ENCODE measurements at places on chromosomes 4 and X.

DNA sequence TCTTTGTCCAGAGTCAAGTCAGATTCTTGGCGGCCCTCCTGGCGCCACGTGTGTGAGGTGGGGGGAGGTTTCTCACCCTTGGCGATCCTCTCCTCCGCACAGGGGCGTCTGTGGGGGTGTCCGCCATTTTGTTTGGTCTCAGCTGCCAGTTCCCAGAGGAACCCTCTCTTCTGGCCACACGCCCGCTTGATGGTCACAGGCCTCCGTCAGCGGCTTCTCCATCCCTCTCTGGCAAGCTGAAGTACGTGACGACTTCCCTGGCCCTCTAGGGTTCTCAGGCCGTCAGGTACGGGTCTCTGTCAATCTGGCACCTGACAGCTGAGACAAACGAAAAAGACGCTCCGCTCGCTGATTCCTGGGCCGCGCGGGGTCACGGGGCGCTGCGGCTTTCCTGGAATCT, 272.6 kb downstream of the TRIML1 start:
- DNase-seq = no peak

- no peak for DNase-seq
These were observed 56.3 kb downstream of the CCDC149 start for GRCh38 chr4:24856586-24856985.

GRCh38 chr4:38684271-38684670, 20.3 kb downstream of the KLF3 start:
- no peak for DNase-seq

DNA sequence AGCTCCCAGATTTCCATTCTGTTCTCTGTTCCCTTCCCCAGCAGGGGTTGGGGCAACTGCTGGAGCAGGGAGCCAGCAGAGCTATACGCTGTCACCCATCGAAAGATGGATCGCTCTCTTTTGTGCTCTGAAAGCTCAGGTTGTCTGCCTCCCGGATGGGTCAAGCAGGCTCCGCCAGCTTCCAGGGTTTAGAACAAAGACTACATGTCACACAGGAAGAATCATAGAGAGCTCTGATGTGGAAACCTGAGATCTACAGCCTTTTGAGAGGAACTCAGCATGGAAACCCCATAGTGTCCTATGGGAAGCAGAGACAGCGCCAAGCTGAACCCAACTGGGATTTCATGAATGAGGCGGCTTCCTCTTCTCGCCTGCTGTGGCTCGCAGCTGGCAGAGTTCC, 205.4 kb downstream of the HS3ST1 start:
- no peak for DNase-seq

- DNase-seq = no peak
These were observed 58.0 kb upstream of the PTPN13 start for GRCh38 chr4:86536151-86536550.

DNA sequence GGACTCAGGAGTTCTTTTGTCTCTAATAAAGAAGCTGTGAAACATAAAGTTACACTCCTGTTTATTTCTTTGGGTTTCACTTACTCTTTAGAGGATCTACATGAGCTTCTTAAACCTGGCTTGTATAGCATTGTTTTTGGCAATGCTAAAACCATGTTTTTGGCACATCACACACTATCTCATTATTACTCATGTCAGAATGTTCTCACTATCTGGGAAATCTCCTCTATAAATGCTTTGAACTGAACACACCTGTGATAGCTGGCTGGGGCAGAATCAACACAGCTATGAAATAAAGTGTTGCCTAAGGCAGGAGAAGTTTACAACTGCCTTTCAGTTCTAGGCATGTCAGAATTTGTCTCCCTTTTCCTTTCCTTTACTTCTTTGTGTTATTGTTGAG, 52.6 kb downstream of the SULT1B1 start:
- DNase-seq = no peak

- DNase-seq = no peak
These were observed 130.2 kb upstream of the KIT start for GRCh38 chr4:54527532-54527931.

GRCh38 chr4:137070614-137071013, 461.7 kb downstream of the PCDH18 start:
- DNase-seq = no peak

GRCh38 chr4:147516133-147516532, 35.2 kb downstream of the EDNRA start:
- DNase-seq = no peak

- DNase-seq = no peak
These were observed 99.0 kb upstream of the QRFPR start for GRCh38 chr4:121479808-121480207.

DNA sequence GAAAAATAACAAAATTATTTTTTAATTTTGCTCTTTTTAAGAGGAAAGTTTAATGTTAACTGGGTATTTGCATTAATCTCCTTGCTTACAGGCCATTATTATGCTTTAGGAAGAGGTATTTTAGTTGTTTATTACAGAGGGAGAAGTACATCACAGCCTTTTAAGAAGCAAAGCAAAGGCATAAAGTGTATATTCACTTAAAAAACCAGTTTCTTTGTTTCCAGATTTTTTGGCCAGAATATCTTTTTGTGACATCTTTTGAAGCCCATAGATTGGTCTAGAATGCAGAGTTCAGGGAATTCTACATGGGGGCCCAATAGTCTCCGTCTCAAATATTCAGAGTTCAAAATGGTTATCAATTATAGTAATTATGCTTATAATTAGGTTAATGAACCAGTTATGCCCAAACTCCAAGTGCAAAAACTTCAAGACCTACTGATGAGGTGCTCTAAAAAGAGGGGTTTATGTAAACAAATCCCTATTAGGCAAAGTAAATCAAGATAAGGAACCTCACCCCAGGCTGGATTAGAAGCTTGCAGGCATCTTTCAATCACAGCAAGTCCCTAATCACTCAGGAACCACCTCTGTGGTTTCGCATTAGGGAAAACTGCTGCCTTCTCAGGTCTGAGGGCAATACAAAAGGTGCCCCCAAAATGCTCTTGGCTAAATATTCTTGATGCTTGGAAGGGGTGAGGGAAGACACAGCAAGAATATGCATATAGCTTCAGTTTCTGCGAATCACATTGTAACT, 1.4 kb downstream of the CXXC4 start:
- no peak for DNase-seq

DNA sequence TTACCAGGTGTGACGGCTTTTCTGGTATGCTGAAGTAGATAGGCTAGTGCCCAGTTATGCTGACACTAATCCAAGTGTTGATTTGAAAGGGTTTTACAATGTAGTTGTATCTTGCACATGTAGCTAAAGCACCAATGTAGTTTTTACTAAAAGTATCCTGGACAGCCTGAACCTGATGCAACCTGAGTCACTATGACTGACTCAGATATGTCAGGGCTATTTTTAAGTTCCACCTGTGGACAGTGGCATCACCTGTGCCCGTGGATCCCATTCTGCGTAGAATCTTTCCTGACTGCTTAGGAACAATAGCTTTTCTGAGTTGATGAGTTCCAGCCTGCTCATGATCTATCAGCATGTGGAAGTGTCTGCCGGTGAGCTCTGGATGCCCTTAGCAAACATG, 58.1 kb downstream of the CCNG2 start:
- DNase-seq = no peak

- DNase-seq = no peak
These were observed 141.3 kb downstream of the LDB2 start for GRCh38 chr4:16757080-16757521.

- DNase-seq = no peak
These were observed 106.3 kb downstream of the LINC00632 start for GRCh38 chrX:140815868-140816267.

DNA sequence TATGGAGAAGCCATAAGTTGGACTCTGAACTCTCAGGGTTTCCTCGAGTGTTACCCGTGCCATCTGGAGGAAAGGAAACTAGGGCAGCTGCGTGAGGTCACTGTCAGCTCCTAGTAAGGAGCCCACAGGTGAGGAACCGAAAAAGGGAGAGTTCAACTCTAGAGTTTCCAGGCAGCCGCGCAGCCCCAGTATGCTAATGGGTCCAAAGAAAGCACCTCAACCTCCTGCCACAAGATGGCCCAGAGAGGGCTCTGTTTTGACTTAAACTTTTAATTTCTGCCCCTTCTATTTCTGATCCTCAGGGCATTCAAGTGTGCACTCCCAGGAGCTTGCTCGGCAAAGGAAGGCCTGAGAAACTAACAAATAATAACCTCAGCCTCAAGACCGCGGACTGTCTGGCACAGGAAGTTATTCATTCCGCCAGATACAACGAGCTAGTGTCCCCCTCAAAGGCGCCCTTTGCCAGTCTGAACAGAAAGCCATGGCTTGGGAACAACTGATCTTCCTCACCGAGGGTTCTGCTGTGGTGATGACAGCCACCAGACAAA, 13.9 kb downstream of the SCARB2 start:
- DNase-seq = no peak

DNA sequence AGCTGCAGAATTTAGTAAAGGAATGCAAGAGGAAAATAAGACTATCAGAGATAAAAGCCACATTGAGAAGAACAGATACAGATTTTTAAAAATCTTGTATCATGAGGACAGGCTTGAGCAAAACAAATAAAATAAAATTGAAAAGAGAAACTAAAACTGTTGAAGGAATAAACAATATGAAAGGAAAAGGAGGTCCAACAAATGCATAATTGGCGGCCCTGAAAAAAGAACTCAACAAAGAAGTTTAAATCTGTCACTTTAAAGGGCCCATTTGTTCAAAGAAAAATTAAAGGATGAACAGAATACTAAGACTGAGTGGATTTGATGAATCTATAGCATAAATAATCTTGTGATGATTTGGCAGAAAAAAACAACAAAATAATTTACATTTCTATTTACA, 36.5 kb downstream of the TMPRSS11B start:
- DNase-seq = no peak

- no peak for DNase-seq
These were observed 452.3 kb downstream of the ZIC3 start for GRCh38 chrX:138018145-138018799.

DNA sequence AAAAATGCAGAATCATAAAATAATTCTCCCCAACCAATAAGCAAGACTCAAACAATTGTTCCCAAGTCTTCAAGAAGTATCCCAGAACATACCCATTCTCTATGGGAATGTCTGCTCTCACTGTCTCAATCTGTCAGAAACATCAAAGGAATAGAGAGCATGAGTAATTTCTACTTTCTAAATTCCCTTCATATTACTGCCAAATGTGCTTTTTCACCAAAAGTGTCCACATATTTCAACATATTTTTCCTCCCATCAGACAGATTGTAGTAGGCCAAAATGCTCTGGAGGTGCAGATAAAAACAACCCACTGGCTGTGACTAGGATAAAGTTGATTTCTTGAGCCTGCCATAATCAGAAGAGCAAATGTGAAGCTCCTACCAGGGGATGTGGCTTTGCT, 692.0 kb upstream of the FAM241A start:
- no peak for DNase-seq

DNA sequence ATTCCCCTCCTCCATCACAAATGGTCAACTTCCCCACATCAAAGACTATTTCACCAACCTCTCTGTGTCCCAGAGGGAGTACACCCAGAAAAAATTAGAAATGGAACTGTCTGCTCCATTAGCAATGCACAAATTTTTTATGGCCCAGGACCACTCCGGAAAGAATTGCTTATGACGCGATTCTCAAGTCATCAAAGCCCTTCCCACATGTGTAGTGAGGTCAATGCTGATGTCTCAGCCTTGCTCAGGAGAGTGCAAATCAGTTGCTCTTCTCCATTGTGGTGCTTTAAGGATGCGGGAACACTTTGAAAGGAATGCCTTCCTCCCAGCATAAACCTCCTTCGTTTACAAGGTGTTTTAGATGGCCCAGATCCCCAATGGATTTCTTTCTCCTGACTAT, 518.3 kb downstream of the PPARGC1A start:
- DNase-seq = no peak
